ENCODE measurements at places on chromosomes 6 and 20.

GRCh38 chr6:125481056-125481455 lies 179.3 kb upstream of the HDDC2 start:
- no peak for DNase-seq

GRCh38 chr6:83838727-83839126 lies 14.4 kb upstream of the RIPPLY2 start:
- DNase-seq = peak; percentile 16

DNA sequence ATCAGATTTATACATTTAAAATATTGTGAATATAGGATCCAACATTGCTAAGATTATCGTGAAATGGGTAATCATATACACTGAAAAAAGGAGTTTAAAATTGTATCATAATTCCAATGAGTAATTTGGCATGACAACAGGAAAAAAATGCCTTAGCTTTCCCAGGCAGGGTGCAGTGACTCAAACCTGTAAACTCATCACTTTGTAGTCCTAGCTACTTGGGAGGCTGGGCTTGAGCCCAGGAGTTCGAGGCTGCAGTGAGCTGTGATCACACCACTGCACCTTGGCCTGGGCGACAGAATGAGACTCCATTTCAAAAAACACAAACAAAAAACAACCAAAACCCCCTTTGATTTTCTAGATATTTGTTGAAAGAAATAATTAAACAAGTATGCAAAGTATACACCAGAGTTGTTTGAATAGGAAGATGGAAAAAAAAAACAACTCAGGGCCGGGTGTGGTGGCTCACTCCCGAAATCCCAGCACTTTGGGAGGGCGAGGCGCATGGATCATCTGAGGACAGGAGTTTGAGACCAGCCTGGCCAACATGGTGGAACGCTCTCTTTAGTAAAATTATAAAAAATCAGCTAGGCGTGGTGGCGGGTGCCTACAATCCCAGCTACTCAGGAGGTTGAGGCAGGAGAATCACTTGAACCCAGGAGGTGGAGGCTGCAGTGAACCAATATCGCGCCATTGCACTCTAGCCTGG lies 98.7 kb downstream of the TRERF1 start:
- no peak for DNase-seq

DNA sequence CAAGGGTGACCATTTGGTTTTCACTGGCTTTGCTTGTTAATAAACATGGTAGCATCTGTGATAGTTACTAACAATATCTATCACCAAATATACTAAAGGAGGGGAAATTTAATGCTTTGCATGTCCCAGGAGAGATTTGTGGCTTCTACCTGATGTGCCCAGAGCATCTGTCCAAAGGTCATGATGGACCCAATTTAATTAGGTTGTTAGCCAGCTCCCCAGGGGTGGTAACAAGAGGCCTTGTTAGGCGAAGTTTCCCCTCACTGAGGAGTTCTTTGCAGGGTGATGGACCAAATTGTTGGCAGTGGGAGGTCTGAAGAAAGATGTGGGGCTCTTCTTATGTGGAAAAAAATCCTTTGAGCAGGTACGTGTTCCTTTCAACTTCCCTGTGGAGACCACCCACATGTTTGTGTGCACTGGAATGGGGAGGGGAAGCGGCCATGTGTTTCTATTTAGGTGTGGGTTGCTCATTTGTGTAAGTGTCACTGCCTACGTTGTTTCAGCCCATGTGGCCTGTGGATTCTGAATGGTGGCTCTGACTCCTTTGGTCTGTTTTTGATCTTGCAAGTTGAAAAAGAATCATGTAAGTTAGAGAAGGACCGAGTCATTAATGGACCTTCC lies 137.6 kb downstream of the CLIC5 start:
- no peak for DNase-seq

- DNase-seq = no peak
Measured at GRCh38 chr6:143125455-143125854, 64.8 kb downstream of the AIG1 start.

DNA sequence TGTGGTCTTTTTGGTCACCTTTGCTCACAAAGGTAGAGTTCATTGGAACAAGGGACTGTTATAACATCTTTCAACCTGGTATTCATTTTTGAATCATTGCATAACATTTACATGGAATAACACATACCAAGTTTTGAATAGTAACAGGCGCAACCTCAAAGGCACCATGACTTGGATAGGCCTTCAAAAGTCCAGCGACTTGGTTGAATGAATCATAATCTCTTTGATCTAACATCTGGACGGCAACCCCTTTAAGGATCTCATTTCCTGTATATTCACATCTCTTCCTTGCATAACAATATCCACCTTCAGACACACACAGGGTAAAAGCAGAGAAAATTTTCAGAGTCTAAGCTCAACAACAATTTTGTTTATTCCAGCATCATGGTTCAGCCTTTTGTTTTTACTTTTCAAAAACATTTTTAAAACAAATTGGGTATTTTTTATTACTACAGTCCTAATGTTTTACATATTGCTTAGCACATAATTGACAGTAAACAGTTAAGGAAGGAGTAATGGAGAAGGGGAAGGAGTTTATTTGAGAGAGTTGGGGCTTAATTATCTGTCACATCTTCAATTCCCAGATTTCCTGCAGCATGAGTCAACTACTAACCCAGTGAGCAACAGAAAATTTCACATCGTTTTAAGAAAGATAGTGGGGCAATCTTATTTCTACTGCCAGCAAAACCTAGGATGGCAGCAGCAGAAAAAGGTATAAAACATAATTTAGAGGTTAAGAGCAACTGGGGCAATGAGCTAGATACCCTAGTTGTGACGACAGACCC lies 41.8 kb upstream of the F13A1 start:
- no peak for DNase-seq

- peak; percentile 79 for DNase-seq
Measured at GRCh38 chr6:108630050-108630714, 69.5 kb downstream of the FOXO3 start.

GRCh38 chr20:12311094-12311865 lies 393.6 kb downstream of the BTBD3 start:
- no peak for DNase-seq

DNA sequence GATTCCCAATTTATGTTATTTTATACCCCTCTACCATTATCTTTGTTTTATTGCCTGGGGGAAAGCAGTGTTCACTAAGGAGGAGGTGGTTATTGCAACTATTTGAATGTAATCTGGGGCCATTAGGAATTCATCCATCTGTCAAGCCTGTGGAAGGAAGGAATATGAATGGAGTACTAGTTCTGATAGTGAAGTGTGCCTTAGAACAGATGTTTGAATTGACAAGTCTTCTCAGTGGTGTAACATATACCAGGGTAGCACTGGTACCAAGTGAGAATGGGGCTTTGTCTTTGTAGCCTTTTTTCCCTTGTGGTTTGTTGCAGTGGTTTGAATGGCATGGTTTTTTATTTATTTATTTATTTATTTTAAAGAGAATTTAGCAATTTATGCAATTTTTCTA lies 27.9 kb upstream of the HDAC2 start:
- no peak for DNase-seq

- no peak for DNase-seq
Measured at GRCh38 chr6:551829-552350, 105.0 kb downstream of the HUS1B start.

DNA sequence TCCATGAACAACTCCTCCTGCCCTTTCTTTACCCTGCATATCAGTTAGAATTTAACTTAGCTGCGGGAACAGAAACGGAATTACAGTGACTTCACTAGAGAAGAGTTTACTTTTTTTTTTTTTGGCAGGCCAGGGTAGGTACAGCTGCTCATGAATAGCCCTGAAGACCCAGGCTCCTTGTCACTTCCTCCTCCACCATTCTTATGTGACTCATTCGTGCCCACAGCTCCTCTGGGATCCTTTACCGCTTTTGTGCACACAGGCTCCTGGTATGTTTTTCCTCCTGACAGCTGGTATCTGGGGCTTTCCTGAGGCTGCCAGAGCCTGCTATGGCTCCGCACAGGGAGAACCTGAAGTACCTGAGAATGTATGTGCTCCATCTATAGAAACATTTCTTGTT lies 3.9 kb upstream of the KCNS1 start:
- DNase-seq = no peak

- no peak for DNase-seq
Measured at GRCh38 chr6:81362246-81362645, 390.2 kb downstream of the TENT5A start.

GRCh38 chr6:170271771-170272314 lies 19.0 kb downstream of the DLL1 start:
- peak; percentile 7 for DNase-seq

- no peak for DNase-seq
Measured at GRCh38 chr6:68114463-68115047, 520.5 kb upstream of the ADGRB3 start.

- DNase-seq = peak; percentile 28
Measured at GRCh38 chr6:36769676-36770499, 69.4 kb downstream of the CPNE5 start.

GRCh38 chr6:128560966-128561365 lies 40.6 kb upstream of the PTPRK start:
- DNase-seq = no peak

GRCh38 chr6:113451049-113451448 lies 406.1 kb upstream of the MARCKS start:
- no peak for DNase-seq

DNA sequence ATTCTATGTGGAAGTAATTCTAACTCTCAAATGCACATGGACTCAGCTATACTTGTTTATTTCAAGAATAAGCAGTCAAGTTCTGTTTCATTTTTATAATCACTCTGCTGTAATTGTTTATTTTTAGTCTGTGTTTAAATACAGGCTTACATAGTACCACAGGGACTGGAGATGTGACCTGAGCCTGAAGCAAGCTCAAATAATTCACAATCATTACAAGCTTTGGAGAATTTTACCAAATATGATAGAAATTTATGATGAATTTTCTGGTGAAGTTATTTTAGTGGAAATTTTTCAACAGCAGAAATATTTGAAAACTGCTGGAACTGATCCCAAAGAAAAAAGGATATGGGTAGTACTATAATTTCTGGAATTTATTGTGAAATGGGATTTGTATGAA lies 41.6 kb upstream of the DSE start:
- no peak for DNase-seq

DNA sequence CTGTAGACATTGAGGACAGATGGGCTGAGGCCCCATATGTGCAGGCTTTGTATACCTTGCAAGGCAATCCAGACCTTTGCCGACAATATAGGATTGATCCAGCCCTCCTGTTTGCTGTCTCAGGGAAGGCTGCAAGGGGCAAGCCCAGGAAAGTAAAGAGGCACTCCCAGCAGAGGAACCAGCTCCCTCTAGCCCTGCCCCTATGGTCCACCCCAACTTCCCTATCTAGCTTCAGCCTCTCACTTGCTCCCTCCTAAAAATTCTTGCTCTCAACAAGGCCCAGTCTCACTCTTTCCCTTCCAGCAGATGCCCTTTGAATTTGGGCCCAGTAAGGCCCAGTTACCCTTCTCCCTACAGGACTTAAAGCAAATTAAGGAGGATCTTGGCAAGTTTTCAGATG lies 92.6 kb downstream of the JARID2 start:
- DNase-seq = peak; percentile 38

- DNase-seq = no peak
Measured at GRCh38 chr6:13367396-13367795, 39.1 kb upstream of the TBC1D7 start.

DNA sequence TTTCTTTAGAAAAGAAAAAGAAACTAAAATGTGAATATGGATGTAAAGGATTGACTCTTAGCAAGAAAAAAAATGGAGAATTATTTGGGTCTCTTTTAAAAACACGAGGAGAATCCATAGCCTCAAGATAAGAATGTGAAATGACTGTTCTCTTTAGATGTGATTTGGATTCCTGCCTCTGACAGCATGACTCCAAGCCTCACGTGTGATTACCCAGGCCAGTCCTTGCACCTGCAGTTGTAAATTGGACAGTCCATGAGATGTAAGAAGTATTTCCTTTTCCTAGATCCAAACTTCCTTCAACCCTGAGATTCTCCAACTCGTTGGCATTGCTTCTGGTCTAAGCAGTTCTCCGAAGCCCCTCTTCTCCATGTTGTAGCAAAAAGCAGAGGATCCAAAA lies 31.9 kb downstream of the SLC2A12 start:
- no peak for DNase-seq

GRCh38 chr6:45901767-45902650 lies 113.7 kb downstream of the CLIC5 start:
- DNase-seq = no peak

GRCh38 chr6:41818271-41819054 lies 31.0 kb downstream of the TOMM6 start:
- peak; percentile 57 for DNase-seq

DNA sequence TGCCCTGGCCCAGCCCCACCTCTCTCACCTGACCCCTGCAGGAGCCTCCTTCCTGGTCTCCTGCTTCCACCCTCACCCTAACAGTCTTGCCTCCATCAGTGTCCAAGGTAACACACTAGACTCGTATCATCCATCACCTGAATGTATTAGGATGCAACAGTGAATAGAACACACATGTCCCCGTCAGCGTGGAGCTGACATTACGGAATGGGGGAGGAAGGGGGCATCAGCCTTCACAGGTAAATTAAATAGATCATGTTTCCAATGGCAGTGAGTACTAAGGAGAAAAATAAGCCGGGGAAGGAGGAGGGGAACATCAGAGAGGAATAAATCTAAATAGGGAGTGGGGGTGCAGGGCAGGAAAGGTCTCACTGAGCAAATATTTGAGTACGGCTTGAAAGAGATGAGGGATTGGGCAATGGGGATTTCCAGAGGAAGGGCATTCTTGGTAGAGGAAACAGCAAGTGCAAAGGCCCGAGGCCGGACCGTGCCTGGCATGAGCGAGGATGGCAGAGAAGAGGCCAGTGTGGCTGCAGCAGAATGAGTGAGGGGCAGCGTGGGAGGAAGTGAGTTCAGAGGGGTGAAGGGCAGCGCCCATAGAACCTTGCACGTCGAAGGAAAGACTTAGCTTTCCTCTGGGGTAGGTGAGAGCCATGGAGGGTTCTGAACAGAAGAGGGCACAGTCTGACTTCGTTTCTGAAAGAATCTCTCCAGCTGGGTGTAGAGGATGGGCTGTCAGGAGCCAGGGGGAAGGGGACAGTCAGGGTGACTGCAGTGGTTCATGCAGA lies 110.1 kb upstream of the PTPN1 start:
- no peak for DNase-seq

DNA sequence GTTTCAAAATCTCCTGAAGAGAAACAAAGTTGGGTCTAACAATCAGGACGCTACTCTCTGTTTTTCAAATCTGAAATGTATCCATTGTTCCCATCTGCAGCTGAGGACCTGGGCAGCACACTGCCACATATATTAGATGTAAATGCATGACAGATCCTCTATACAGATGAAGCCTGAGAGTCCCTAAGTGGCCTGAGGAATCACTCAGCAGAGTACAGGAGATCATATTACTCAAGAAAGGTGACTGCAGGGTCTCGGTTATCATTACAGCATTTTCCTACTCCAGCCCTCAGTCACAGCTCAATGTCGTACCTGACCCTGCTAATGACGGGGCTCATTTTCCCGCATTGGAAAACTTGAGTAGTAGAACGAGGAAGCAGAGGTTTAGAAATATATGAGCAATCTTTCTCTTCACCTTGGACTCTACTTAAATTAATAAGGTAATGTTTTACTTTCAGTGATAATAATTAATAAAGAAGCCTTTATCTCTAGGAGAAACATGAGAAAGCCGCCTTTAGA lies 256.2 kb upstream of the IRAK1BP1 start:
- DNase-seq = no peak

- DNase-seq = no peak
Measured at GRCh38 chr20:618980-619379, 8.9 kb upstream of the TCF15 start.

Data from OCI-M1 (cell line).